ENCODE measurements at places on chromosomes 5 and 9. TPM values are rescaled to one million over a fixed set of nuclear protein-coding genes. Genes with fewer than 3 reads are reported as not detected.

DNA sequence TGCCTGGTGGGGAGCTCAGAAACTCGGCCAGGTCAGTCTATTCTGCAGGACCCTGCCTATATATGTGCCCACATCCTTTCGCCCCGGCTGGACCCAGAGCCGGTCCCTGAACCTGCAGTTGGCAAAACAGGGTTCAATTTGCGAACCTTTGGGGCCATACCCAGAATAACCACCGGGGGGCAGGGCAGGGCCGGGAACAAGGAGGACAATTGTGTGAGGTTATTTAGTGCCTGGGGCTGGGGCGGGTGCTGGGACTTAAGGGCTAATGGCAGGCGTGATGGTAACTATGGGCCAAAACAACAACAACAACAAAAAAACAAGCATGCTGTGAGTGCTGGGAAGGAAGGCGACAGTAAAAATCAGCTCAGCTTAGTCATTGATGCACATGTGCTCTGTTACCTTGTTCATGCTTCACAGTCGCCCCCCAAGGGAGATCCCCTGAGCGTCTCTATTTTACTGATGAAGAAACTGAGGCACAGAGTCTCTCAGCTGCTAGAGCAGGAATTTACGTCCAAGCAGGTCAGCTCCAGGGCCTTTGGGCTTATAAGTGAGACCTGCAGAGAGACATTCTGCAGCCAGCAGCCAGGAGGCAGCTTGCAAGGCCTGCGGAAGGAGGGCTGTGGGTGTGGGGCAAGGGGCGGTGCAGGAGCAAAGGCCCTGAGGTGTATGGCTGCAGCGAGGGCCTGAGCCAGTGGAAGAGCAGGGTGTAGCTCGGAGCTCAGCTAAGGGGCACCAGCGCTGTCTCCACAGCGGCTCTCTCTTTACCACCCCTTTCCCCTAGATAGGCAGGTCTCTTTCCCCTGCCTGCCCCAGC lies 106.0 kb downstream of the PHF2 start:
- DNase-seq: peak; percentile 90

DNA sequence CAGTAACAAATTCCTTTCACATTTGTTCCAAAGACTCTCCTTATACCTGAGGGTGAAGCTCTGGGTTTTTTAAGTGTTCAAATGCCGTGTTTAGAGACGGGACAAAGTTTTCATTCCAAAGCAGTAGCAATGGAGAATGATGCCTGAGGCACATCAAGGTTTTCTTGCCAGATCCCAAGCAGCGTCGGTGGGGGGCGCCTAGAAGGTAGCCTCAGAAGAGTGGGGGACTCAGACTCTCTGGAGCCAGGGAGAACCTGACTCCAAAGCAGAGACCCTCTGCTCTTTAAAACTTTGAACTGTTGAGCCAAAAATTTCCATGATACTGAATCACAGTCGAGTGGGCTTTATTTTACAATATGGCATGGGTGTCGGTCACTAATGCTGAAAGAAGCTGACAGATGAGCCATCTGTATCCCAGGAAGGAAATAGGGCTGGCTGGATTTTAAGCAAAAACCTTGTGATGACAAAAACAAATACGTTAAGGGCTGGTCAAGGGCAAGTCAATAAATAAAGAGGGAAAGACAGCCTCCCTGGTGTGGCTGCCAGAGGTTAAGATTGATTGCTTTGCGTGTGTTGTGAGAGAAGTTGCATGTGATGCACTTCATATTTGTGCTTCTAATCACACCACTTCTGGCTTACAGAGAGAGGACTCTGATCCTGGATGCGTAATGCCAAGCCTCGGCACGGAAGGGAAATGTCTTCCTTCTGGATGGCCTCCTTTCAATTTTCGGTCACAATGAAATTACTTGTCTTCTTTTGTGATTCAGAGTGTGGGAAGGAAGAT lies 161.1 kb upstream of the EFNA5 start:
- DNase-seq: peak; percentile 40

Gene SMIM33
- 0.37 TPM for total RNA-seq

Gene EIF4EBP3
- 13.8 TPM for total RNA-seq

Gene C9orf50
- not detected for total RNA-seq

GRCh38 chr5:79086116-79086515 lies 16.5 kb downstream of the BHMT2 start:
- no peak for DNase-seq

Gene C9orf40
- total RNA-seq: 20.0 TPM
